A549 treated with ZK216348 at 1 μM for 4 hours (cell line): ENCODE measurements at places on chromosomes 4 and X. TPM values are rescaled to one million over a fixed set of nuclear protein-coding genes. Genes with fewer than 3 reads are reported as not detected.

SPANXN4 gene
- not detected in 5 replicates for total RNA-seq

P2RY8 gene
- total RNA-seq = 0.04 TPM in 1 of 5 replicates, not detected in the others

SCD5 gene
- 5.4 to 8.4 TPM (median 7.3 TPM) in 5 replicates for total RNA-seq

BTK gene
- 0.06 to 0.60 TPM (median 0.20 TPM) in 4 of 5 replicates, not detected in the other for total RNA-seq

FMR1NB gene
- not detected in 5 replicates for total RNA-seq

PGAM4 gene
- total RNA-seq = 0.33 to 0.54 TPM (median 0.49 TPM) in 4 of 5 replicates, not detected in the other

ATP1B4 gene
- not detected in 5 replicates for total RNA-seq

IL3RA gene
- 0.18 to 0.95 TPM (median 0.26 TPM) in 5 replicates for total RNA-seq

TEX13D gene
- total RNA-seq = not detected in 5 replicates

GAGE12E gene
- total RNA-seq = not detected in 5 replicates

KLHL4 gene
- total RNA-seq = 4.3 to 5.0 TPM (median 4.9 TPM) in 5 replicates

PSMD10 gene
- total RNA-seq = 64.3 to 88.4 TPM (median 75.3 TPM) in 5 replicates

TMEM150C gene
- 0.53 to 1.2 TPM (median 1.0 TPM) in 5 replicates for total RNA-seq

NHSL2 gene
- total RNA-seq = 0.25 to 0.42 TPM (median 0.27 TPM) in 5 replicates

NEXMIF gene
- 0.01 to 0.02 TPM in 2 of 5 replicates, not detected in the others for total RNA-seq

EMCN gene
- total RNA-seq = not detected in 5 replicates

CXorf65 gene
- total RNA-seq = not detected in 5 replicates

FGF13 gene
- total RNA-seq = not detected in 5 replicates

SGMS2 gene
- total RNA-seq = 13.9 to 29.8 TPM (median 22.6 TPM) in 5 replicates

HSD17B13 gene
- total RNA-seq = 0.07 to 0.13 TPM in 2 of 5 replicates, not detected in the others

GRID2 gene
- not detected in 5 replicates for total RNA-seq

GABRA4 gene
- total RNA-seq = not detected in 5 replicates

SPANXC gene
- total RNA-seq = 0.74 to 2.4 TPM (median 0.76 TPM) in 3 of 5 replicates, not detected in the others

MAGIX gene
- total RNA-seq = 1.3 to 3.7 TPM (median 3.6 TPM) in 5 replicates

OFD1 gene
- 9.9 to 17.2 TPM (median 11.7 TPM) in 5 replicates for total RNA-seq

ERCC6L gene
- total RNA-seq = 10.2 to 15.5 TPM (median 12.1 TPM) in 5 replicates

PNMA6F gene
- not detected in 5 replicates for total RNA-seq

COX7B2 gene
- not detected in 5 replicates for total RNA-seq

MAP7D2 gene
- 5.2 to 6.3 TPM (median 5.7 TPM) in 5 replicates for total RNA-seq

PDE6B gene
- not detected in 5 replicates for total RNA-seq

RPL34 gene
- 817 to 886 TPM (median 865 TPM) in 5 replicates for total RNA-seq

GPR173 gene
- 0.02 TPM in 1 of 5 replicates, not detected in the others for total RNA-seq

EDA2R gene
- 10.7 to 14.9 TPM (median 12.2 TPM) in 5 replicates for total RNA-seq

ATP2B3 gene
- total RNA-seq = 0.05 to 0.21 TPM (median 0.07 TPM) in 4 of 5 replicates, not detected in the other

FAM9C gene
- 0.04 TPM in 1 of 5 replicates, not detected in the others for total RNA-seq

TMEM35A gene
- not detected in 5 replicates for total RNA-seq

CDX4 gene
- total RNA-seq = not detected in 5 replicates

WWC2 gene
- total RNA-seq = 12.0 to 19.8 TPM (median 17.5 TPM) in 5 replicates

GABRQ gene
- 0.17 to 0.28 TPM (median 0.20 TPM) in 5 replicates for total RNA-seq

IL21 gene
- total RNA-seq = not detected in 5 replicates

OCIAD2 gene
- total RNA-seq = 102 to 172 TPM (median 107 TPM) in 5 replicates

SLITRK4 gene
- total RNA-seq = not detected in 5 replicates

GCNA gene
- total RNA-seq = 1.5 to 2.4 TPM (median 1.7 TPM) in 5 replicates

SLC34A2 gene
- total RNA-seq = 0.19 TPM in 1 of 5 replicates, not detected in the others

SATL1 gene
- total RNA-seq = not detected in 5 replicates

HAND2 gene
- 0.12 to 0.62 TPM (median 0.31 TPM) in 5 replicates for total RNA-seq

SERTM2 gene
- total RNA-seq = not detected in 5 replicates

RTL5 gene
- total RNA-seq = 1.9 to 3.2 TPM (median 2.8 TPM) in 5 replicates
